Mesendoderm (in vitro differentiated cells): ENCODE measurements at places on chromosomes 7 and 10.

GRCh38 chr10:96632974-96633710, 46.3 kb upstream of the TM9SF3 start:
- peak; percentile 69 for DNase-seq

DNA sequence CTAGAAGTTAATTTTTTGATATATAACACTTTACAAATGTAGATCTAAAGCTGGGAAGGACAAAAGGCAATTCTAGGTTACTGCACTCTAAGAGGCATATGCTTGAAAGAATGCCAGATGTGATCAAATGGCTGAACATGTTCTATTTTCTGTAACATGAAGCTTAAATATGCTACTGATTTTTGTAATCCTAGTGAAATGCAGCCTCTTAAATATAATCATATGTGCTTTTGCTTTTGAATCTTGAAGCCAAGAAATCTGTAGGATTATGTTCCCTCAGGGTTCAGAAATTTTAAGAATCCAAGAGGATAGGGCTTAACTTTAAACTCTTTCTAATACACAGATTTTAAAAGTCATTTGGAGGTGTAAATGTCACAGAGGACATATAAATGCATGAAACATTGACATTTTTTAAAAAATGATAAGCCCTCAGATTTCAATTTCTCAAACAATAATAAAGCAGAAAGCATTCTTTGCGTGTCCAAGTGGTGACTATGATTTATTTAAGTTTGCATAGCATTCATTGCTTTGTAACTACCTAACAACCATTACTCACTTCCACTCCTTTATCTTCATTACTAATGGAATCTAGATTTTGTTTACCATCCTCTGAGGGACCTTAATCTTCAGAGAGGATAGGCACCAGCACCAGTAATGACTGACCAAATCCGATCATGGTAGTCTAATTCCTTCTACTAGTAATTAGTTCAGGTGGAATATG, 170.4 kb downstream of the MAGI2 start:
- no peak for DNase-seq

DNA sequence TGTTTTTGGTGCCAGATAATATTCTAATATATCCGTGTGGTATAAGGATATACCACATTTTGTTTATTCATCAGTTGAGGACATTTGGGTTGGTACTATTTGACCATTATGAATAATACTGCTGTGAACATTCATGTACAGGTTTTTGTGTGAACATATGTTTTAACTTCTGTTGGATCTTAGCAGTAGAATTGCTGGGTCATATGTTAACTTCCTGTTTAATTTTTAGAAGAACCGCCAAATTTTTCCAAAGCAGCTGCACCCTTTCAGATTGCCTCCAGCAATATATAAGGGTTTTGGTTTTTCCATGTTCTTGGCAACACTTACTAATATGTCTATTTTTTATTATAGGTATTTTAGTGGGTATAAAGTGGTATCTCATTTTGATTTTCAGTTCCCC, 22.8 kb downstream of the VPS26A start:
- DNase-seq = no peak

GRCh38 chr7:5699467-5700384, 81.7 kb downstream of the RNF216 start:
- peak; percentile 56 for DNase-seq

GRCh38 chr7:1503390-1503789, 799 bp downstream of the INTS1 start:
- no peak for DNase-seq

DNA sequence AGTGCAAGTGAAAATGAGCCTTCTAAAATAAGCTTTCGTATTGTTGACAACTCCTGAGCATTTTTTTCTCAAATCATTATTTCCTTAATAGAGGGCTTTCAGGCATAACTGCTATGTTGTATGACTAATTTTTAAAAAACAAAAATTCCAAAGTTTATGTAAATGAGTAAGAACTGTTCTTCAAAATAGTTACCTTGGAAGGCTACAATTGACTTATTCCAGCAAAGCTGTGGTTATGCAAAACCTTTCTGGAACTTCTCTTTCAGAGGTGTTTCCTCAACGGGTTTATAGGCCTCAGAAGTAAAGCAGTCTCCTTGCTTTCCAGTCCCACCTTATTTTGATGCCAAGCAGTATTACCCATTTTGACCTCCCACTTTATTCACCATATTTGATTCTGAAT, 2.5 kb downstream of the SLC25A28 start:
- no peak for DNase-seq

DNA sequence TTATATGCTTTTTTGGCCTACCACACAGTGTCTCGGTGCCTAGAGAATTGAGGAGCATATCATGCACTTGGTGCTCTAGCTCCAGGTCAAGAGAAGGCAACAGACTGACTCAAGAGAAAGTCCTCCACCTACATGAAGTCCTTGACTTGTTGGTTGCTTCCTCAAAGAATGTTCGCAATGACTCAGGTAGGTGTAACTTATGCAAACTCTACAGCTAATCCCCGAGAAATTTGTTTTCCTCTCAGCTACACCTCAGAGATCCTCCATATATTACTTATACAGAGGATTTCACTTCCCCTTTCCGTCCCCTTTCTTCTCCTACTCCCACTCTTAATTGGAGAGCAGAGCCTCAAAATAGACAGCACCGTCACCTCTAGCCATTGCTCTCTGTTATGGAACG, 1013.1 kb downstream of the KCNMA1 start:
- no peak for DNase-seq

GRCh38 chr7:36614959-36615358, 109.3 kb downstream of the AOAH start:
- DNase-seq = no peak

DNA sequence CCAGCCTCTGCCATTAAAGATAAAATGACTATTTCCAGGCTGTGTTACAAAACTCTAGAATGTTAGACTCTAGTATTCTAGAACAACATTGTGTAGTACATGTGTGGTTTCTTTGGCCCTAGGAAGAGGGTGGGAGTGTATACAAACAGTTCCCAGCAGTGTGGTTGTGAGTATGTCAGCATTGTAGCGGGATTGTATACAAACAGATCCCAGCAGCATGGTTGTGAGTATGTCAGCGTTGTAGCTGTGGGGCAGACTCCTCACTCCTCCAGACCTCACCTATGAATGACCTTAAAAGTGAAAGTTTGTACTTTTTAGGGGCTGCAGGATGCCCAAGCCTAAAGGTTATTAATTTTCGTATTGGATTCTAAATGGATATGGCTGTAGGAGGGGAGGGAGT, 6.9 kb upstream of the ACSL5 start:
- DNase-seq = no peak

- no peak for DNase-seq
Observed at GRCh38 chr7:111711426-111712065, 149.3 kb upstream of the IMMP2L start.

DNA sequence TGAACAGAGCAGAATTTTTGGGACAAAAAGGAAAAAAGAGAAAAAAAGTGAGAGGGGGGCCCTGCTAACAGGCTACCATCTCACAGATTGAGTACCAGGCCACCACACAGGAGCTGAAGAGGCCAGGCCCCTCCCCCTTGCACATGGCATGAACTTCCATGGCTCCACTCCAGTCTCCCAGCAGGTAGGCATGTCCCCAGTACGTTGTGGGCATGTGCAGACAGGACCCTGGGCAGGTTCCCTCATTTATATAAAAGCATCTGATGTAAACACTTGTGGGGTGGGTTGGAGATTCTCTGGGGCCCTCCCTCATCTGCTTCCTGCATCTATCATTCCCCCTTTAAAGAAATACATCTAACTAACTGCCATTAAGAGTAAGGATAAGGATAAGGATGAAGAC, 45.0 kb upstream of the AKR1C1 start:
- no peak for DNase-seq

- peak; percentile 8 for DNase-seq
Observed at GRCh38 chr10:27911011-27911410, 87.9 kb downstream of the ODAD2 start.

DNA sequence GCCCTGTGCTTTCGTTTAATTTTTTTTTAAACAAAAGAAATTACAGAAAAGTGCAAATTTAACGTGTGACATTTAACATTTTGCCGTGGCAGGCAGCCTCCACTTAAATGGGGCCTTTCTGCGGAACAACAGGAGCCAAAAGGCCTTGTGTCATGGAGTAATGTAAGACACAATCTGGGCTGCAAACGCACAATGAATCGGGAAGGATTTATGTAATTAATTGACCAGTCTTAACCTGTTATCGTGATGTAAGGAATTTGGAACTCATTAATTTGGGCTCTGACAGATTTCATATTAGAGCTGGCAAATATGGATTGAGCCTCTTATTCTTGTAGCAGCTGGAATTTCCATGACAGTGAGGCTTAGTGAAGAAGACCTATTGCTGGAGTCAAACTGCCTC, 86.4 kb downstream of the SNX10 start:
- no peak for DNase-seq

DNA sequence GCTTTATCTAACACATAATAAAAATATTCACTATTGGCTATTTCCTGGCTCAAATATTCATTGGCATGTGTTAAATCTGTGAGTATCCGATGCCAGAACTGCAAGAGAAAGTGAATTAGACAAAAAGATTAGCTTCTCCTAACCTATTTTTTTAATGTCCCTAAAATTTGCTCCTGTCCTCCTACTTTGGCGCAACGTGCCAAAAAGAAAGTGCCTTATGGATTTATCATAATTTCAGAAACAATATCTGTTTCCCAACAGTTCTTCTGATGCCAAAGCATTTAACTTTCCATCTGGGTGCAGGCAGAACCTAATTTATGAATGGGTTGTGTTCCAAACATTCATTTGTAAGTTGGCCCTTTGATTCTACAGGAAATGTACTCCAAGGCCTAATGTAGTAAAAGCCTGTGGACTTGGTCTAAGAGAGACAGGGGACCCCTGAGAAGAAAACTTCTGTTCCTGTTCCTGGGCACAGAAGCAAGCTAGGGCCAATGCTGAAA, 15.4 kb downstream of the PIP4K2A start:
- no peak for DNase-seq

- DNase-seq = peak; percentile 33
Observed at GRCh38 chr7:132703742-132704141, 127.5 kb upstream of the PLXNA4 start.

GRCh38 chr7:26499315-26499897, 207.7 kb downstream of the SNX10 start:
- no peak for DNase-seq
